GM06990 (cell line): ENCODE measurements at places on chromosomes 12 and 14.

- DNase-seq = no peak
These were observed 301.5 kb upstream of the DIO3 start for GRCh38 chr14:101259748-101260147.

DNA sequence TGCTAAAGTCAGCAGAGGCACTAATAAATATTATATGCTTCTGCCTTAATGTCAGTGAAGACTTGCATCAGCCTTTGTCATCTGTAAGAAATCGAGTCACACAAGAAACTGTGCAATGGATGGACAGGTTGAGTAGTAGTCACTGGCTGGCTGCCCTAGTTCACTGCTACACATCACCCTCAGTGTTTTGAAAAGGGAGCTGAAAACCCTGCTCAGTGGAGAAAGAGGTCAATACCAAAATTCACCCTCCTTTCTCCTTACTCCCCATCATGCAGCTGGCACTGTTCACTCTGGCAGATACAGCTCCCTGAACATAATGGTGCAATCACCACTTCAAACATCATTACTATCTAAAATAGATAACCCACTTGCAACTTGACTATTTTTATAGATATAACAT lies 6.6 kb downstream of the ANKS1B start:
- no peak for DNase-seq

DNA sequence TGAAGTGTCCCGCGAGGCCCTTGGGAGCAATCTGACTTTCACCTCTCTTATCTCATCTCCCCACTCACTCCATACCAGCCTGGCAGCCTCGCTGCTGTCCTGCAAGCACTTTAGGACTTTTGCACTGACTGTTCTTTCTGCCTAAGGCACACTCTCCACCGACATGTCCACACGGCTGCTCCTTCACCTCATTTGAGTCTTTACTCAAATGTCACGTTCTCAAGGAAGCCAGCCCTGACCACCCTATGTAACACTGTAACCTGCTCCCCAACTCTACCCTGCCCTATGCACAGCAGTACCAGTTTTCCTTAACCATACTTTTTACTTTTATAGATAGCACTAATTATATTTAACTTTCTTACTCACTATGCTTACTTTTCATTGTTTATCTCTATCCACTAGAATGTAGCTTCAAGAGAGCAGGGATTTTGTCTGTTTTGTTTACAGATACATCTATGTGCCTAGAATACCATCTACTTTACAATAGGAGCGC lies 32.0 kb downstream of the PRKD1 start:
- DNase-seq = no peak

- no peak for DNase-seq
These were observed 1089.7 kb downstream of the TRHDE start for GRCh38 chr12:73361864-73362230.

- no peak for DNase-seq
These were observed 126.9 kb downstream of the GALC start for GRCh38 chr14:87866116-87866515.

DNA sequence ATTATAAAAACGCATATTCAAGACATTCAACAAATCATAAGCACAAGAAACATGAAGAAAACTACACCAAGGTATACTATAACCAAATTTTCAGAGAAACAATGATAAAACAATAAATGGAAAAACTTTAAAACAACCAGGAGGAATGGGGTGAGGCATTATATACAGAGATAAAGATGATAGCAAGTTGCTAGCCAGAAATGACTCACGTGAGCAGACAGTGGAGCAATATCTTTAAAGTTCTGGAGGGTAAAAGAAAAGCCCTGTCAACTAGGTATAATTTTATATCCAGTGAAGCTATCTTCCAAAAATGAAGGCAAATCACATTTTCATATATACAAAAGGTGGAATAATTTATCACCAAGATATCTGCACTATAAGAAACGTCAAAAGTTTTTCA lies 97.8 kb upstream of the PCED1B start:
- no peak for DNase-seq

GRCh38 chr14:62015945-62016344 lies 253.7 kb downstream of the SNAPC1 start:
- no peak for DNase-seq

DNA sequence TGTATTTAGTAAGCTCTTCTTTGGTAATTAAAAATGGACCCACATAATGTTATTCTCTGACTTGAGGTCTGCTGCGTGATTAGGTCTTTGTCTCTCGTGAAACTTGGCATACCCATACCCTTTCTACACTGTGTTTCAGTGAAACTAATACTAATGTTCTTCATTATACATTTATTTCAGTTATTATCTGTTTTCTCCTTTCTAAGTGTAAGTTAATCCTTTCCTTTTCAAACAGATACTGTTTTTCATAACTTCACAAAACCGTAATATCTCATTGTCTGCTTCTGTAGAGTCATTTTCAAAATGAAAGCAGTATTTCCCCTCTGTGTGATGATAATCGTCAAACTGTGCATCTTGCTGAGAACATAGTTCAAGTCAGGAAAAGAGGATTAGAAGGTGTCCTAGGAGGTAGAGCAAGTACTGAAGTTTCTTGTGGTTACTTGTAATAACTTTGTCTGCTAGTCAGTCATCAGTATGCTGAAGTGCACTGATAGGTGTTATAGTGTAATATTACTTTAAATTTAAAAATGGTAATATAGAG lies 15.9 kb downstream of the PYROXD1 start:
- DNase-seq = no peak

DNA sequence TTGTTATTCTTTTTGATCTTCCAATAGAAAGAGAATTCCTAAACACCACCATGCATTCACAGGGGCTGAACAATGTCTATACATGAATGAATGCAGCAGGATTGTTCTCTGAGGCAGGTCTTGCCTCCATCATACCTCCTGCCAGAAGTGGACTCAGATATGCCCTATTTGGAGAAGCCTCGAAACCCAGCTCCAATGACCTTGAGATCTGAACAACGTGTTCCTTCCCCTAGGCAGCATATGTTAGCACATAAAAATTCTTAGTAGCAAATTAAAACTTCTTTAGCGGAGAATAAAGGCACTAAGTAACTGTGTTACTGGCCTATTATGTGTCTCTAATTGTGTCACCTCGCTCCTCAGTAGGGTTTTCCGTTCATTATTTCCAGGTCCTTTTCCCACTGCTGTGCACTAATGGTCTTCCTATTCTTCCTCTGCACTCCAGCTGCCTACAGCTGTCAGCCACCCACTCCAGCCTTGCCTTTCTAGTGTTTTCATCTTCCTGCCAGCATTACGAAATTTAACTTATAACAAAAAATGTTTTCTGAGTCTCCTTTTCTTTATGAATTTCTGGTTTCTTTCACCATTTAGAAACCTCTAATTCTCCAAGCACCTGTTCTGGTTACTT lies 62.6 kb upstream of the IGF1 start:
- DNase-seq = no peak

- no peak for DNase-seq
These were observed 93.9 kb upstream of the DIO3 start for GRCh38 chr14:101467181-101467926.

DNA sequence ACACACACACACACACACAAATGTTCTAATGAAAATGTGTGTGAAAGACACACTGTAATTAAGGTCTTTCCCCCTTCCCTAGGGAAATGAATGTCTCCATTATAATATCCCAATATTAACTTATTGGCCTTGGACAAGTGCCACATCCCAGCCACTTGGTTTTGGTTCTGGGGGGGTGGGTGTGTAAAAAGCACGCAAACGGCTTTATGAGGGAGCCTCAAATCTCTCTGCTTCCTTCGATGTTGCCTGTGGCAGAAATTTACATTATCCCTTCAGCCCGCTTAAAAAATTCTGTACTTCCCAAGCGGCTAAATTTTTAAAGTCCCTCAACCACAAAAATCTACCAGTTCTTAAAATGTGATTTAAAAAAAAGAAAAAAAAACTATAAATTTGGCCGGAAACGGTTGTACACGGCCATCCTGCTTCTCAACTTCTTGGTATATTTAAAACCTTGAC lies 432 bp downstream of the C14orf93 start:
- DNase-seq = no peak

GRCh38 chr12:110156766-110157165 lies 32.6 kb downstream of the IFT81 start:
- no peak for DNase-seq

DNA sequence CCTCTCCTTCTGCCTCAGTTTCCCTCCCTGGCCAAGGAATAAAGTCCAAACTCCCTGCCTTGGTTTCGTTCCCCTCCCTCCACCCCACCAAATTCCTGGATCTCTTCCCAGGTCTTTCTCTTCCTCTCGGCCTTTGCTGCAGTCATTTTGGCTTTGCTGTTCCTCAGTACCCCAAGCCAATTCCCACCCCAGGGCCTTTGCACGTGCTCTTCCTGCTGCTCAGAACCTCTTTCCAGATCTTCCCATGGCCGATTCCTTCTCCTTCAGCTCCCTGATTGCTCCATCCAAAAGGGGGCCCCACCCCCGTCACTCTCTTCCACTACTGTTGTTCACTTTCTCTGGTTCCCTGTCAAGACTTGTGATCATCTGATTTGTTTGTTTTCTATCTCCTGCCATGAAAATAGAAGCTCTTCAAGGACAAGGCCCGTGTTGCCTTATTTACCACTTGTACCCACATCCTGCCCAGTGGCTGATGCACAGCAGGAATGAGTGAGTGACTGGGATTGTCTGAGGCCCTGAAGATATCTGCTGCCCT lies 3.1 kb downstream of the HNF1A start:
- DNase-seq = no peak

DNA sequence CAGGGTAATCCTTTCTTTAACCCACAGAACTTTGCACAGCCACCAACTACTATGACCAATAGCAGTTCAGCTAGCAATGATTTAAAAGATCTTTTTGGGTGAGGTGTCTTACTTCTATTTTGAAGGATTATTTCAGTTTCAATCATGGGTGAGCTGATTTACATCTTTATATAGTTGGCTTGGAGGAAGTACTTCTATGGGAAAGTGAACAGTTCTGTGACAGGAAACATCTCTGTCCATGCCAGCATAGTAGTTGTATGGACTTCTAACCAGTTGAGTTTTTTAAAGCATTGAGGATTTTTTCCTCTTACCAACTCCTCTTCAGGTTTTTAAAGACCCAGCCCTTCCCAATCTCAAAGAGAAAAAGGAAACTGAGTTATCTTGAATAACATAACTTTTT lies 17.8 kb upstream of the SLC17A8 start:
- no peak for DNase-seq

- DNase-seq = peak; percentile 84
These were observed 57.9 kb upstream of the PNMA1 start for GRCh38 chr14:73771848-73772638.

DNA sequence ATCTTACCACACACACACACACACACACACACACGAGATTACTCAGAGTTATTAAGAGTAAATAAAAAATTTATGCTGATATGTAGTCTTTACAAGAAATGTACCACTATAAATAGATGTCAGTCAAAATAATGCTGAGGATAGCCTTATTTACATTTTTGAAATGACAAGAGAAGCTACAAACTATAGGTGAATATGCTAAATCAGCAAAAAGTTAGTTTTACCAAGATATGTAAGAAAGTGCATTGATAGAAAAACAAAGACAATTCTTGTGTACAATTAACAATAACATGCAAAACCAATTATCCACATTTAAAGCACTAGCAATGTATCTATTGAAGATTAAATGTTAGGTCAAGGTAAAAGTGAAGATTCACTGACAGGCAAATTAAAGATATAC lies 46.8 kb upstream of the CERS5 start:
- no peak for DNase-seq

- no peak for DNase-seq
These were observed 30.1 kb upstream of the DLK1 start for GRCh38 chr14:100696590-100696989.

DNA sequence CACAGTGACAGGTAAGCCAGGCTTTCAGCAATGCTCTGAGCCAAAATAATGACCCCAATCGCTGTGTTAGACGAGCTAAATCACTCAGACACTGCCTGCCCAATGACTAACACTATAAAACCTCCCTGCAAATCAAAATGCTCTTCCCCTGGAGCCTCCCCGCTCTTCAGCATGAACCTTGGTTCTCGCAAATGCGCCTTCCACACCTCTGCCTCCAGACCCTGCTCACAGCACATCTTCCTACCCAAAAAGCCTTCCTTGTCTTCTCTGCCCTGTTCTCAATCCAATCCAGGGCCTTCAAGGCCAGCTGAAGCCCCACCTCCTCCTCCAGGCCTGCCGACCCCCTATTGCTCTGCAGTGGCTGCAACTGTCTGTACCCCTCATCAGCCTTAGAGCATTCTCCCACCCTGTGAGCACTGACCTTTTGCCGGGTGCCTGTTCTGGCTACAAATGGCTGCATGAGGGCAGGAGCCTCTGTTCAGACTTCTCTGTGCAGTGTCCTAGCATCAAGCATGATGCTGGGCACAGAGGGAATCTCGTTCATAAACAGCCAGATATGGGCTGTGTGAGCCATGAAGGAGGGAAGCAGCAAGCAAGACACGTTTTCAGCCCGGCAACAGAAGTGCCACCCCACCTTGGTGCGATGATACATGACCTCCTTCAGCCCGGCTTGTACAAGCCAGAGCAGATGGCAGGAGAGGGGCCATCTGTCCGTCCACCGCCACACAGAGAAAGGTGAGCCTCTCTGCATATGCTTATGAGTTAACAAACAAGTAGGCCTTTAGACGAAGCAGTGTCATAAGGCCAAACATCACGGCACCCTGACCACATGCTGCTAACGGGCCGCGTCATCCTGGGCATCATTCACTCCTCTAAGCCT lies 64.5 kb upstream of the DDX11 start:
- no peak for DNase-seq

- DNase-seq = no peak
These were observed 866 bp upstream of the PITPNM2 start for GRCh38 chr12:123151457-123152454.

- DNase-seq = no peak
These were observed 11.3 kb upstream of the FOXG1 start for GRCh38 chr14:28755198-28755815.

GRCh38 chr12:15853877-15854276 lies 28.3 kb upstream of the STRAP start:
- no peak for DNase-seq
